ENCODE measurements at places on chromosomes 7 and 10.

DNA sequence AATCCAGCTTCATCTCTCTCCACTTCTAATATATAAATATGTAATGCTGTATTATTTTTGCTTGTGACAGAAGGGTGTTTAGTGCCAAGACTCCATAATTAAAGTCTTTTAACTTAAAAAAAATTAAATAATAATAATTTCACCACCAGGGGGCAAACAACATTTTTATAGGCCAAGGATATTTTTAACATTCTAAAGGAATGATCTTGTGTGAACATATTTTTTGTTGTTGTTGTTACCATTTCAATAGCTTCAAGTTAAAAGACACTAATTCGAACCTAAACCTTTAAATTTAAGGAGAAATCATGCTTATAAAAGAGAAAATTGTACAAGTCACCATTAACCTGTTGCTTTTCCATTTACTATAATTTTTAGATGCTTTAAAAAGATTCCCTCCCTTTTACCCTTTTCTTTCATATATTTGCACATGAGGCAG lies 7.5 kb upstream of the DNAJC1 start:
- no peak for DNase-seq

- DNase-seq = no peak
These were observed 407.7 kb downstream of the SH2D4B start for GRCh38 chr10:80945264-80945880.

- no peak for DNase-seq
These were observed 333.9 kb downstream of the AUTS2 start for GRCh38 chr7:69932034-69932628.

GRCh38 chr7:28456044-28456443 lies 43.7 kb downstream of the CREB5 start:
- no peak for DNase-seq

- DNase-seq = no peak
These were observed 129.2 kb downstream of the SRI start for GRCh38 chr7:88090671-88091070.

DNA sequence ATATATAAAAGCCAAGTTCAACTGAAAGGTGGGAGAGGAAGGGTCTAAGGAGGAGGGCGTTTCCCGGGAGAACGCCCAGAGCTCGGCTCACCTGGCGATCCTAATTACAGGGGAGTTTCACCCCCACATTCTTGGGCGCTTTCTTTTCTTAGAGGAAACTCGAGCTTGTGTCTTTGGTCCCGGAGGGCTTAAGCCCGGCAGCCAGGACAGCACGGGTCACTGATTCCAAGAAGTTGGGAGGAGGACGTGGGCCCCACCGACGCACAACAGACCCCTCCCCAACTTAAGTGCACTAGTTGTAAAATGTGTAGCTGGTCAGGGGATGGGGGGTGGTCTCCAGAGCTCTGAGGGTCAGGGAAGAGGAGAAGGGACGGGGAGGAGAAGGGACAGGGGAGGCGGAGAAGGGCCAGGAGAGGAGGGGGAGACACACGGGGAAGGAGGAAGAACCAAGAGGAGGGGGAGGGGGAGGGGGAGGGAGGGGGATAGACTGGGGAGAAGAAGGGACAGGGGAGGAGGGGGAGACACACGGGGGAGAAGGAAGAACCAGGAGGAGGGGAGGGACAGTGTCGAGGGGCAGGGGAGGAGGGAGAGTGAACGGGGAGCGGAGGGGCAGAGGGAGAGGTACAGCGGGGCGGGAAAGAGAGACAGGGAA lies 874 bp downstream of the BAIAP2L1 start:
- no peak for DNase-seq

GRCh38 chr10:34187201-34187600 lies 627.9 kb downstream of the PARD3 start:
- no peak for DNase-seq

DNA sequence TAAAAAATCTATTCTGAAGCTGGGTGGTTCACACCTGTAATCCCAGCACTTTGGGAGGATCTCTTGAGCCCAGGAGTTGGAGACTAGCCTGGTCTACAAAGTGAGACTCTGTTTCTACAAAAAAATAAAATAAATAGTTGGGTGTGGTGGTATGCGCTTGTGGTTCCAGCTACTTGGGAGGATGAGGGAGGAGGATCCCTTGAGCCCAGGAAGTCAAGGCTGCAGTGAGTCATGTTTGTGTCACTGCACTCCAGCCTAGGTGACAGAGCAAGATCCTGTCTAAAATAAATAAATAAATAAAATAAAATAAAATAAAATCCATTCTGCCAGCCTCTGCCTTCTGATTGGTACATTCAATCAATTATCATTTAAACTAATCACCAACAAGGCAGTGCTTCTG lies 17.5 kb downstream of the ZNF33A start:
- DNase-seq = no peak

GRCh38 chr10:127934383-127934782 lies 27.5 kb downstream of the PTPRE start:
- DNase-seq = no peak

DNA sequence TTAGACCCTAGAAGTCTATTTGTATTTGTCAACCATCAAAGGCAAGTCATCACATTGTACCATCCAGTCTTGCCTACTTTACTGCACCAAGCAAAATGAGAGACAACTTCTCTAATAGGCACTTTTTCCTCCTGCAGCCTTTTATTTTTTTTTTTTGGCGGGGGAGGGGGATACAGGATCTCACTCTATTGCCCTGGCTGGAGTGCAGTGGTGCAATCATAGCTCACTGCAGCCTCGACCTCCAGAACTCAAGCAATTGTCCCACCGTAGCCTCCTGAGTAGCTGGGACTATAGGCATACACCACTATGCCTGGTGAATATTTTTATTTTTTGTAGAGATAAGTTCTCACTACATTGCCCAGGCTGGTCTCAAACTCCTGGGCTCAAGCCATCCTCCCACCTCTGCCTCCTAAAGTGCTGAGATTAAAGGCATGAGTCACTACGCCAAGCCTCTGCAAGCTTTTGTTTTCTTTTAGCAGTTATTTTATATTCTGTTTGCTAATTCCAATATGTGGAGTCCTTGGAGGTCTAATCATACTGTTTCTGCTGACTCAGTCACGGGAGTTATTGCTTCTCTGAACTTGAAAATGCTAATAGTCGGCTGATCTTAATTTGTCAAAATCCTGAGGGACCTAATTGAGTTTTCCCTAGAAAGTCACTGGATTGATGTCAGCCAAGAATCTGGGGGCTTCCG lies 14.2 kb downstream of the KPNA7 start:
- DNase-seq = no peak

DNA sequence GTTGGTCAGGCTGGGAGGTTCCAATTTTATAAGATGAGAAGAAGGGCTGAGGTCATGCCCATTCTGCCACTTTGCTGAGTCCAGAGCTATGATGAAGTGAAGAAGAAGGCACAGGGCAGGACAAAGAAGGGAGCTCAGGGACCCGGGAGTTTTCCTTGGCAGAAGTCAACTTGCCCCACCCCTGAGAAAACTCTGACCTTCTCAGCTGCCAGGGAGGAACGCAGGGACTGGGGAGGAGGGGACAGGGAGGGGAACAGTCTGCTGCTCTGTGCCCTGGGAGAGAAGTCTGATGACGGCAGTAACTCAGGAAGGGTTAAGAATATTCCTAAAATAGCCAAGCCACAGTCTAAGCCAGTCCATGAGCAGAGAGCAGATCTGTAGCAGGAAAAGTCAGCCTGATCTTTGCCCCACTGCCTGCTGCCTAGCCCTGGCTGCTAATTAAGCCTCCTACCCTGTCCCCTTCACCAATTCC lies 11.7 kb downstream of the ADIRF start:
- no peak for DNase-seq

DNA sequence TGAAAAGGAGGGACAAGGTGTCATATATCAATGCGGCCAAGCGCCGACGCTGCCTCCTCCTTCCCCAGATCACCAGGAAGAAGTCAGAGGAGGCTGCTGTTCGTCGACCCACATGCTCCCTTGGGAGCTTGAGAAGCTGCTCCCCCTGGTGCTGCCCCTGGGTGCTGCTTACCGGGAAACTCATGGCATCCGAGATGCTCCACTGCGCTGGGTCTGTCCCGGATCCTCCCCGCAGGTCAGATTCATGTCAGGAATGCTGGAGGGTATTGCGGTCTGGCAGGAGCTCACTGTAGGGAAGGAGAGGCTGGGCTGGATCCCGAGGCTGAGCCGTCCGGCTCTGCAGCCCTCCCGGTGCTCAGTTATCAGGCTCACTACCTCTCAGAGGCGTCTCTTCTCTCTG lies 123.7 kb upstream of the FAM20C start:
- no peak for DNase-seq

DNA sequence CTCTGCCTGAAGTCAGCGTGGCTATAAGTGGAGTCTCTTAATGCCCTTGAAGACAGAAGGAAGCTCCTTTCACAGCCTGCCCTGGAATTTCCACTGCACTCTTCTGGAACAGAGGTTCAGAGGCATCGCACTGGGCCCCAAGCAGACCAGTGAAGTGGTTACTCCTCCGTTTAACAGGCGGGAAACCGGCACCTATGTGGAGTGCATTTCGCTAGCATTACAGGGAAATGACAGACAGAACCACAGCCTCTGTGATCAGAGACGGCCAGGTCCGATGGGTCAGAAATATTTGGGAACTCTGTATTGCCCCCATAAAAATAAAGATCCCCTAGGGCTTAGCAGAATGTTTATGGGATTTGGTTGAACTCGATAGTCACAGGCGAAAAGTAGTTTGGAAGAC lies 406.9 kb upstream of the PRKCQ start:
- no peak for DNase-seq

DNA sequence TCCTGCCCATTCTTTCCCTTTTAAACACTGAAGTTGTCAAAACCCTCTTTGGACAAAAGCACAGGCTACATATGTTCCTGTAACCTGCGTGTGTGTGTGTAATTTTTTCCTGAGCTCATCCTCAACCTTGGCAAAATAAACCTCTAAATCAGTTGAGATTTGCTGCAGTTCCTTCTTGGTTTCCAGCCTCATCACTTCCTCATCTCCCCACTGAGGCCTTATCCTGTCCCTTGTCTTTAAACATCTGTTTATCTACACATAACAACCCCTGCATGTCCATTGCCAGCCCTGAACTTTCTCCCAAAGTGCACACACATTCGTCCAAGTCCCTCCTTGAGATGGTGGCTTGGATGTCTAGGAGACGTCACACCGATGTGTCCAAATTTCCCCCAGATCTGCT lies 35.5 kb downstream of the LYZL2 start:
- DNase-seq = no peak

- DNase-seq = no peak
These were observed 109.5 kb upstream of the PITRM1 start for GRCh38 chr10:3281941-3282673.

- no peak for DNase-seq
These were observed 7.4 kb upstream of the LRRC18 start for GRCh38 chr10:48946891-48947500.

- no peak for DNase-seq
These were observed 1061.4 kb downstream of the TYW1 start for GRCh38 chr7:68058014-68058413.

- no peak for DNase-seq
These were observed 60.8 kb upstream of the PPIF start for GRCh38 chr10:79286318-79286951.

DNA sequence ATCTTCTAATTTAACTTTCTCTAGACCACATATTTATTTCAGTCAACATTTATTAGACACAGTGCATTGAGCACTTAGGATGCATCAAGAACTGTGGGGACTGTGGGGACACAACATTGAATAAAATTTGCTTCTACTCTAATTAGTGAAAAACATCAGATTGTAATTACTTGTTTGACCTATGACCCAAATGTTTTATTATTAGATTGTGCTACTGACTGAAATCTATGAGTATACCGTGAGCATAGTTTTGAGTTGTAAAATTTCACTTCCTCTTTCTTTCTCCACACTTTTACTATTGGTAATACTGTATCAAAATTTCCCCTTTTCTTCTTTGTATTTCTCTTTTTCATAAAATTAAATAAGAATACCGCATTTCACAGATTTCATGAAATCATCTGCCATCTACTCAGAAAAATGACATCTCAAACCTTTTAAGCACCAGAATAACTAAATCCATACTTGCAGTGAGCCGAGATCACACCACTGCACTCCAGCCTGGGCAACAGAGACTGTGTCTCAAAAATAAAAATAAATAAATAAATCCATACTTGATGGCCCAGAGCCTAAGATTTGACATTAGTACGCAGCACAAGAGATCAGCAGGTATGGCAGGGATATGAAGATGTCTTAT lies 25.4 kb upstream of the INPP5F start:
- DNase-seq = no peak

DNA sequence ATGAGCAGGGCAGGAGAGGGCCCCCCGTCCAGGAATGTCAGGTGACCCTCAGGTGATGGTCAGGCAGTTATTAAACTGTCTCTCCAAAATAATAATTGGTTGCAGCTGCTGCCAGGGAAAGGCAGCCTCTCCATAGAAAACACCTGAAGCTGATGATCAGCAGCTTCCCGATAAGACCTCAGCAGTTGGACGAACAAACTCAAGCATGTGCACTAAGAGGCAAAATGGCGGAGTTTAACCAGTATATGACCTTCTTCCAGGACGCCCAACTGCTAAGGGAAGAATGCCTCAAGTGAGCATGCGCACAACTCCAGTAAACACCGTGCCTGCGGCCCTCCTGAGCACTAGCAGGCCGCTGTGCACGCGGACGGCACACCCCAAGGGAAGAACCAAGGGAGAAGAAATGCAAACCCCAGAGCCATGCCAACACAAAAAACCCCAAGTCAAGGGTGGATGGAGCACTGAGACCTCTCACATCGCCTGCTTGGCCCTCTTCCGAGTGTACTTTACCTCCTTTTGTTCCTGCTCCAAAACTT lies 38.9 kb upstream of the ADARB2 start:
- DNase-seq = no peak

- DNase-seq = no peak
These were observed 24.9 kb downstream of the SAMD9 start for GRCh38 chr7:93092757-93093370.

DNA sequence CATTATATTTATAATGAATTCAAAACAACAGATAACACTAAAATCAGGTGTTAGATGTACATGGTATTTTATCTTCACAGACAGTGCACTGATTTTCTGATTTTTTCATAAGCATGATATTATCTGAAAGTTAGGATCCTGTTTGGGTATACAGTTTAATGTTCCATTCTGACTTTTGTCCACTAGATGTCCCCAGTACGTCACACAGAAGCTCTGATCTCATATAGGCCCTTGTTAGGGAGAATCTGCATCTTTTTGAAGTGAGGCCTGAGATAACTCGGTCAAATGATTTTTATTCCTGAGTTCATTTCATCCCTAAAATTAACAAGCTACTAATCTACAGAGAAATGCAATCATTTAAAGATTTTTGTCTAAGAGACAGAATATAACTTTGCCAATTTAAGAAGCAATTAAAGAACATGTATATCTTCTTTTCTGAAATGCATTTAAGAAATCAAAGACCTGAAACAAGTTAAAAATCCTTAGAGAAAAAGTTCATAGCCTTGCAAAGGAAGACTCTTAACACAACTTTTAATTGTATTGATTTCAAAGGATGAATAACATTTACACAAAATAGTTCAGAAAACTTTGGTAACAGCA lies 72.0 kb upstream of the TES start:
- no peak for DNase-seq

- DNase-seq = no peak
These were observed 82.1 kb upstream of the PPP2R2D start for GRCh38 chr10:131818510-131819234.

- DNase-seq = no peak
These were observed 655.0 kb downstream of the SDK1 start for GRCh38 chr7:3955751-3956696.

- DNase-seq = no peak
These were observed 7.5 kb downstream of the ASB4 start for GRCh38 chr7:95493247-95493646.

GRCh38 chr7:91784469-91784868 lies 96.0 kb downstream of the MTERF1 start:
- DNase-seq = no peak

GRCh38 chr7:159098811-159099655 lies 45.6 kb downstream of the VIPR2 start:
- no peak for DNase-seq

- no peak for DNase-seq
These were observed 550.2 kb downstream of the GALNT17 start for GRCh38 chr7:71682181-71682580.
